Glomerular endothelial cell (primary cell): ENCODE measurements at places on chromosomes 3 and 15. TPM values are rescaled to one million over a fixed set of nuclear protein-coding genes. Genes with fewer than 3 reads are reported as not detected.

The KLHL6 gene
- 9.5 and 13.0 TPM in 2 replicates for total RNA-seq

The ERICH6 gene
- total RNA-seq, result not detected in 2 replicates

The ZIC1 gene
- total RNA-seq, result 0.06 TPM in 1 of 2 replicates, not detected in the other

The SH2D7 gene
- total RNA-seq, result not detected in 2 replicates

The PP2D1 gene
- not detected in 2 replicates for total RNA-seq

The CGNL1 gene
- total RNA-seq, result 9.9 and 26.7 TPM in 2 replicates

The DNAH1 gene
- total RNA-seq, result 3.2 and 9.9 TPM in 2 replicates

The FANCD2OS gene
- total RNA-seq, result not detected in 2 replicates

The TMEM39A gene
- 28.9 and 31.9 TPM in 2 replicates for total RNA-seq

The SATB1 gene
- total RNA-seq, result 13.3 and 13.5 TPM in 2 replicates

The TMCO5A gene
- not detected in 2 replicates for total RNA-seq

The MESP2 gene
- total RNA-seq, result 0.15 TPM in 1 of 2 replicates, not detected in the other

The SHF gene
- total RNA-seq, result 1.9 and 2.8 TPM in 2 replicates

The ROPN1 gene
- total RNA-seq, result not detected in 2 replicates

The GABPB1 gene
- 41.8 and 44.2 TPM in 2 replicates for total RNA-seq

The C3orf52 gene
- total RNA-seq, result 3.7 and 3.8 TPM in 2 replicates

The ZKSCAN7 gene
- 1.2 and 1.9 TPM in 2 replicates for total RNA-seq

The AADACL2 gene
- total RNA-seq, result not detected in 2 replicates

The DISP2 gene
- total RNA-seq, result 3.9 TPM in 1 of 2 replicates, not detected in the other

The SYNM gene
- 8.3 and 8.7 TPM in 2 replicates for total RNA-seq

The C2CD4A gene
- 0.05 and 1.1 TPM in 2 replicates for total RNA-seq

The CCR5 gene
- not detected in 2 replicates for total RNA-seq

The SLC35G2 gene
- 9.5 and 15.6 TPM in 2 replicates for total RNA-seq

DNA sequence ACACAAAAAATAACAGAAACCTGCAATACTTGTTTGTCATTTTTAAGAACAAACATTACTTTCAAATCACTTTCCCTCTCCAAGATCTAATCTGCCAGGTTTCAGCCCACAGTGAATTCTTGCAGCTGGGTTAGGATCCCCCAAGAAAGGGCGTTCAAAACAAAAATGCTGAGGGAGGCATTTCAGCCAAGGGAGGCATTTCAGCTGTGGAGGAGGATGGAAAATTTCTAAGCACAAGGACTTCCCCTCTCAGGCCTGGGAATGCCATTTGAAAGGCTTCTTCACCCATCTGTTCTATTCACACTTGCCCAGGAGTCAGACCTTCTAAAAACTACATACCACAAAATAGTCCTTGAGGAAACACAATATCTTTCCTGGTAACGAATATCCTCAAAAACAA lies 69.1 kb downstream of the P3H2 start:
- no peak for DNase-seq

- no peak for DNase-seq
Observed at GRCh38 chr3:110375751-110376518, 695.7 kb upstream of the NECTIN3 start.

DNA sequence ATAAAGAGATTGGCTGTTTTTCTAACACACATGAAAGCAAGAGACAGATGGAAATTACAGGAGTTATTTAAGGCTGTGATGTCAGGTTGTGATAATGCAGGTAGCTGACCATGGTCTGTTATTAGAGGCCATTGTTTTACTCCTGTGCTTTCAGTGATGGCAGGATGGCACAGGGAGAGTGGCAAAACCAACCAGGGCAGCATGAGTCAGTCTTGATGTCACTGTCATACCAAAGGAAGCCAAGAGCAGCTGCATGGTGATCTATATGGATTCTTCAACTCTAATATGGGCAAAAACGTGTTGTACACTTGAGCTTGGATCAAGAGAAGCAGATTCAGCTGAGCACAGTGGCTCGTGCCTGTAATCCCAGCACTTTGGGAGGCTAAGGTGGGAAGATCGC lies 91.8 kb upstream of the LMOD3 start:
- DNase-seq, result no peak

GRCh38 chr3:58349792-58350626 lies 17.3 kb downstream of the PXK start:
- DNase-seq, result no peak

- DNase-seq, result no peak
Observed at GRCh38 chr3:51591231-51591630, 52.7 kb downstream of the RAD54L2 start.

DNA sequence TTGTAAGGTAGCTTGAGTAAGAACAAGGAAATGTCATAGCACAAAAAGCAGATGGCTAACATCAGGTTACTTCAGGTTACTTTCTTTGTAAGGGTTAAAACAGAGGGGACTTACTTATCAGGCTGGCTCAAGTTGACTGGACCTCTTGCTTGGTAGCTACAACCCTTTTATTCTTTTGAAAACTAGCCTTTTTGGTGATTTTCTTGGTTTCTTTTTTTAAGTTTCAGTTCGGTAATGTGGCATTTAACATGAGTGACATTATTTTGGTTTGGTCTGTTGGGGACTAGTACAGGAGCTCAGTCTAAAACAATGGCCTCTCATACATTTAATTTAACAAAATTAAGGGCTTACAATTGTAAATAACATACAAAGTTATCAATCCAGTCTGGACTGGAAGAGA lies 621.4 kb downstream of the OTOL1 start:
- DNase-seq, result no peak

DNA sequence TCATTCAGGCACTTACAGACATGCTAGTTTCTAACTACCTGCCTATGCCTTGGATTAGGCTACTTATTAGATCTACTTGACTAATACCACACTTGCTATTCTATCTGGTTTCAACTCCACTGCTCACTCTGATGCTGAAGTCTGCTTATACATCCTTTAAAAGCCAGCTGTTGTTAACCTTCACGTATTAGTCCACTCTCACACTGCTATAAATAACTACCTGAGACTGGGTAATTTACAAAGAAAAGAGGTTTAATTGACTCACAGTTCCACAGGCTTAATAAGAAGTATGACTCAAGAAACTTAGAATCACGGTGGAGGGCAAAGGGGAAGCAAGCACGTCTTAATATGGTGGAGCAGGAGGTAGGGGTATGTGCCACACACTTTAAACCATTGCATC lies 47.7 kb upstream of the ANKRD28 start:
- no peak for DNase-seq

DNA sequence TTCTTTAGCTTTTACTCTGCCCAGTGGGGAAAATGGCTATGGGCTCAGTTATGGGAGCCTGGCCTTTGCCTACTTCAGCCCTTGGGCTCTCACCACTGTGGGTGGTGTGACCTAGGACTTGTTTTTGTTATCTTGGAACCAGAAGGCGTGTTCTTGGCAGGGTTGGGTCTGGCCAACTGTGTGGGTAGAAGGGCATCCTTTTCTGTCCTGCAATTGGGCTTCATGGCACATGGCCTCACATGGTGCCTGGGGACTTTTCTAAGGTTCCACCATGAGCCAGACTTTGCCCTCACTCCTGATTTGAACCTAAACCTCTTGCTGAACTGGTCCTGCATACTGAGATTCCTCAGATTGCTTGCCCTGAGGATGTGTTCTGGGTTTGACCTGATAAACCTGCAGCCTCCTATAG lies 1.7 kb downstream of the GLYCTK start:
- no peak for DNase-seq

GRCh38 chr15:58258501-58259292 lies 120.5 kb downstream of the AQP9 start:
- no peak for DNase-seq

GRCh38 chr15:94105760-94106159 lies 125.6 kb upstream of the MCTP2 start:
- no peak for DNase-seq

DNA sequence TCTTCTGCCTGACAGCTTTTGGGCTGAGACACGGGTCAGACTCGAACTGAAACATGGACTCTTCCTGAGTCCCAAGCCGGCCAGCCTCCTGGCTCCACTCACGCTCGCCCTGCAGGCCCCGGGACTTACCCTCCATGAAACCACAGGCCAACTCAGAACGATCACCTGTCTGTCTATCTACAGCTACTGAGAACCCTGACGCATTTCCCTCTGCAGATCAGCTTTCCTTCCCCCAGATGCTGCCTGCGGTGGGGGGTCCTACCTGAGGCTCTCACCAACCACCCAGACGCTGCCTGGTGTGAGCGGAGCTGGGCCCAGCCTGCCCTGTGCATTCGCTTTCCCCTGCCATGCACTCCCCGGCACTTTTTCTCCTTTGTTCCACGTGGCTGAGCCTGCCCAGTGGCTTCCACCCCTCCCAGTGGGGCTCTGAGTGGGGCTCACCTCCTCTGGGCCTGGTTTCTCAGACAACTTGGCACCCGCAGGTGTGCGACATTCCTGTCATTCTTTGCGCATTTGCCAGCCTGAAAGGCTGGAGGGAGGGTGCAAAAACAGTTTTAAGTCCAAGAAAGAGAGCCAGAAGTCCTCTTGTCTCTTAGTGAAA lies 60.2 kb downstream of the PLXNA1 start:
- no peak for DNase-seq

- DNase-seq, result peak; percentile 65
Observed at GRCh38 chr3:4355401-4356219, 52.4 kb downstream of the SETMAR start.

DNA sequence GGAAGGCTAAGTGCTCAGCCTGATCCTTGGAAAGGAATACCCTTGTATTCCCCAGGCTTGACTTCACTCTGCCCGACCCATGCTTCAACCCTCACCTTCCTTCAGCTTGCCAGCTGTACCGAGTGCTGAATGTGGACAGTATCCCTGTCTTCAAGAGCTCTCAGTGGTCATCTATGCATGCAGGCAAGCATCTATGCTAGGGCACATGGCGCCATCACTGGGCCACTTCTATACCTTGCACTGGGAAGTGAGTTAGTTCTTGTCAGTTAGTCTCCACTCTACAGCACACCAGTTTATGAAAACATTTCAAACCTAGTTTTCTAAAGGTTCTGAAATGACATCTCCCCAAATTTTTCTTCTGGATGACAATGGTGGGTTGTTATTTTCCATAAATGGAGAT lies 82.0 kb upstream of the MYRIP start:
- DNase-seq, result no peak

- no peak for DNase-seq
Observed at GRCh38 chr3:127475975-127476705, 114.4 kb downstream of the TPRA1 start.

GRCh38 chr3:197010556-197011351 lies 18.9 kb downstream of the MELTF start:
- no peak for DNase-seq

- DNase-seq, result no peak
Observed at GRCh38 chr15:53586799-53587198, 172.7 kb downstream of the WDR72 start.

GRCh38 chr15:43908516-43909050 lies 81.8 kb downstream of the WDR76 start:
- no peak for DNase-seq

- DNase-seq, result no peak
Observed at GRCh38 chr3:114417675-114418074, 123.8 kb downstream of the TIGIT start.

- no peak for DNase-seq
Observed at GRCh38 chr3:169260296-169260695, 403.2 kb downstream of the MECOM start.

GRCh38 chr3:138132239-138132638 lies at the start of gene A4GNT:
Gene A4GNT, minus strand, starts transcription at chr3:138132390. Its CDS starts 1,134 bp downstream, at chr3:138131256.
- DNase-seq, result no peak

DNA sequence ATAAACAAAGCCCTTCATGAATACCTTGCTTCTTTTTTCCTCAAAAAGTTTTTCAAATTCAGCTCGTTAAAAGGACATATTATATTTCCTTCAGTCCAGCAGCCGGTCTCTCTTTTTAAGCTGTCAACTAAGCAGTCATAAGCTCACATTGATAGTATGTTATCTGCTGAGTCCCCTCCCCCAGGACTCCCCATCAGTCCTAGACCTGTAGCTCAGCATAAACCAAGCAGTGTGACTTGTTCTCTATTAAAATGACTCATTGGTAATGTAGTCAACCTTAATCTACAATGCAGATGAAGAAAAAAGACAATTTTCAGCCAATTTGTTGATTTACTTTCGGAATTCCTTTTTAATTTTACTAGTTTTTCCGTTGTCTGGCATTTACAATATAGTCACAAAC lies 483.8 kb downstream of the MECOM start:
- DNase-seq, result no peak

DNA sequence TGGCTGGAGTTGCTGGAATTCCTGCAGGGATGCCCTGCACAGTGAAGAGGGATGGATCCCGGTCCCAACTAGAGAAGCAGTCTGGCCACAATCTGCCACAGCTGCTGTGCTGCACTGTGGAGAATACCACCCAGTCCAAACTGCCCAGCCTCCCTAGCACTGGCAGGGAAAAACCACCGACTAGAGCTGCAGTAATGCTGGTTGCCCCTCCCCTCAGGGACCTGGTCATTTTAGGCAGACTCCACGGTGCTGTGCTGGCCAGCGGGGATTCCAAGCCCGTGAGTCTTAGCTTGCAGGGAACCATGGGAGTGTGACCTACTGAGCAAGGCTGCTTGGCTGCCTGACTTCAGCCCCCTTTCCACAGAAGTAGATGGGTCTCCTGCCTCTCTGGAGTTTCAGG lies 478.0 kb upstream of the ATP11B start:
- DNase-seq, result no peak

- DNase-seq, result no peak
Observed at GRCh38 chr15:96416934-96417759, 86.6 kb downstream of the NR2F2 start.

GRCh38 chr3:55017876-55018275 lies 90.0 kb upstream of the LRTM1 start:
- DNase-seq, result no peak

- DNase-seq, result no peak
Observed at GRCh38 chr3:14660942-14661341, 9.4 kb downstream of the CCDC174 start.

- DNase-seq, result no peak
Observed at GRCh38 chr3:71783152-71783551, 1.8 kb downstream of the PROK2 start.

- no peak for DNase-seq
Observed at GRCh38 chr15:38424101-38424552, 29.8 kb upstream of the FAM98B start.

GRCh38 chr15:48059791-48060190 lies 61.0 kb upstream of the SLC24A5 start:
- DNase-seq, result no peak

DNA sequence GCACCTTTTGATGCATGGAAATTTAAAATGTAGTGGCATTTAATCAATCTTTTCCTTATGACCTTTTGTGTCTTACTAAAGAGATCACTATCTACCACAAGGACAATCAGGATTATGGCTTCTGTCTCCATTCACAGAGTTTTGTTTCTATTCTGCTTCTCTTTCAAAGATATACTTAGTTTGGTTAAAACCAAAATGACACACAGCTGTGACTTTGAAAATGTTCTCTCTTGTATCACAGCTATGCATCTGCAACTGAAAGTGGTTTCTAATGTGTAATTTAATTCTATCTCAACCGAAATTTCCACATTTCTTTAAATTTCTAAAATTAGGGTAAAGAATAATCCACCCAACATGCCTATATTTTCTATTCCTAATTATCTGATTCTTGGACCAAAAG lies 27.7 kb downstream of the HLTF start:
- no peak for DNase-seq

DNA sequence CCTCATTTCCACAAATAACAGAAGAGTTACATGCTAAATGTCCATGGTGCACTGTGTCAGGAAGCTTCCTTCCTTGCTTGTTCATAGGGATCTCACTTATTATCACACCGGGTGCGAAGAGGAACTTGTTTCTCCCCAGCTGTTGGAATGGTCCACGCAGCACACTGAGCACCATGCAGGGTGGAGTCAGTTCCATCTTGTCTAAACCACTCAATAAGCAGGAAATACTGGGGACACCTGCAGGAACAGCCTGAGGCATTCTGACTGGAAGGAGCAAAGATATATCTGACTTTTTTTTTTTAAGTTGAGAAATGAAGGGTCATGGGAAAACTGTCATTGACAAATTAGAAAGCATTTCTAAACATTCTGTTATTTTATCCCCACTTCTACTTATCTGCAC lies 70.0 kb upstream of the WDR72 start:
- DNase-seq, result no peak
